Left ventricle myocardium superior (tissue), 1 donor: ENCODE measurements at places on chromosomes 6 and 20. TPM values are rescaled to one million over a fixed set of nuclear protein-coding genes. Genes with fewer than 3 reads are reported as not detected.

DNA sequence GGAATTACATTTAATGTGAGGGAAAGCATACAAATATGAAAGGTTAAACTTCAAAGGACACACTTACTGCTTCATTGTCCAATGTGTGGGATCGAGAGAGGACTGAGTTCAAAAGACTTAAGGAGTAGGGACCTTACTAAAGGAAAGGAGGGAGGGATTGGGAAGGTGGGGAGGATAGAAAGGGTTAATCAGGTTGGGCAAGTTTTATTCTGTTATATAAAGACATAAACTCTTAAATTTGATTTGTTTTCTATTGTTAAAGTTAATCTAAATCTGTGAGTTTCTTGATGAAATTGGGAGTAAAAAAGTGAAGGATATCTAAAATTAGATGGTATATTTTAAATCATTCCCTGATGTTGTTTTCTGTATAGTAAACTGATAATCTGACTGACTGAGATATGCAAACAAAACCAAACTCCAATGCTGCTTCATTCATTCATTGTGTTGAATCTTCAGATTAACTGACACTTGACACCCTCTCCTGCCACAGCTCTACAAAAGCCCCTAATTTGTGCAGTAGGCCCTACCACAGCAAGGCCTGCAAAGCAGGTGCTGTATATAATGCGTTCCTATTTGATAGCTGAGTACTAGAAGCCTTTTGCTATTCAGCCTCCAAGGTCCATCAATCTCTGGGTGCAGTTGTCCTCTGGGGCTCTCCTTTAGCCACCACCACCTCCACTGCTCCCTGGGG lies 1.3 kb upstream of the UBE2J1 start:
- no peak for DNase-seq

Gene MUC21
- total RNA-seq: not detected

DNA sequence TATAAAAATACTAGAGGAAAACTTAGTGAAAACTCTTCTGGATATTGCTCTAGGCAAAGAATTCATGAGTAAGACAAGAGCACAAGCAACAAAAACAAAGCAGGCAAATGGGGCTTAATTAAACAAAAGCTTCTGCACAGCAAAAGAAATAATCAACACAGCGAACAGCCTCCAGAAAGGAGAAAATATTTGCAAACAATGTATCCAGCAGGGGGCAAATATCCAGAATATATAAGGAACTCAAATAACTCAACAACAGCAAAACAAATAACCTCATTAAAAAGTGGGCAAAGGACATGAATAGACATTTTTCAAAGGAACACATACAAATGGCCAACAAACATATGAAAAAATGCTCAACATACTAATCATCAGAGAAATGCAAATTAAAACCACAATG lies 17.1 kb upstream of the HECA start:
- no peak for DNase-seq

DNA sequence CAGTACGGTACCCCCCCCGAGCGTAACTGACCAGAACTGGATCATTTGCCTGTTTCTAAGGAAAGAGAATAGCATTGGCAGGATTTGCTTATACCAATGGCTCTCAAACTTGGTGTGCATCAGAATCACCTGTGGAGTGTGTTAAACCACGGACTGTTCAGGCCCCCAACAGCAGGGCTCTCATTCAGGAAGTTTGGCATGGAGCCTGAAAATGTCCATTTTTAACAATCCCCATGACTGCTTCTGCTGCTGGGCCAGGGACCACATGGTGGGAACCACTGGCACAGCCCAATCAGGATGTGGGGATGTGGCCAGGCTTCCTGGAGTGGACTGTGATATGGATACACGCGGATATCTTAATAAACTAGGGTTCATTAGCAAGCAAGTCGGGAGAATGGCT lies 53.9 kb downstream of the GTF2H5 start:
- DNase-seq: no peak

- no peak for DNase-seq
Measured at GRCh38 chr6:53103993-53104675, 38.9 kb downstream of the FBXO9 start.

Gene MARCKS
- total RNA-seq: 25.4 TPM

Gene PTGIS
- total RNA-seq: 24.0 TPM

DNA sequence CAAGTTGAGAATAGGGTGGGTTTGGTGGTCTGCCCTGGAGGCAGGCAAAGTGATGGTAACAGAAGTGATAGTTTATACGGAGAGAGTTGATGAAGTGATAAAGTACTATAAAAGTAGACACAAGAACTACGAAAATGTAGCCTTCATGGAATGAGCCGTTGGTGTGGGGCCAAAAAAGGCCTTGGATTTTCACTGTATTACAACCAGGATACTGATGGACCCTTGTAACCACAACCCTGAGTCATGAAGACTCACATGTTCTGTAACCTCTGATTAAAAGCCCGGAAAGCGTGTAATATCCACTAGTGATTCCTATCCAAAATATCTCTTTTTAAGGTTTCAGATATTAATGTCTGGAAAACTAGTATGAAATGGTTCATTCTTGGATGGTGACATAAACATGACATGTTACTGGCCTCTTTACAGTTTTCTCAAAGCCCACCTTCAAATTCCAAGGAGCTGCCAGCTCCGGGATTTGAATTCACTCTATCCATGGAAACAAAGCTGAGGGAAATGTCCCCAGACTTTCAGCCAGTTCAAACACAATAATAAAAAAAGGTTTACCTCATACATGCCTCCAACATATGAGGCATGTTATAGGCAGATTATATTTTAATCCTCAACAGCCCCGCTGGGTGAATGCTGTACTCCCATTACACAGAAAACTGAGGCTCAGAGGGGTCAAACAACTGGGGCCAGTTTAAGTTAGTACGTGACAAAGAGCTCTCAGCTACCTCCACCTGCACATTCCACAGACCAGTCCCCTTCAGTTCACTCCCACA lies 55.4 kb downstream of the MRPL14 start:
- DNase-seq: no peak
